ENCODE measurements at places on chromosomes 12 and 14. TPM values are rescaled to one million over a fixed set of nuclear protein-coding genes. Genes with fewer than 3 reads are reported as not detected.

GRCh38 chr14:61544448-61545330, 150.6 kb upstream of the HIF1A start:
- DNase-seq = no peak

DNA sequence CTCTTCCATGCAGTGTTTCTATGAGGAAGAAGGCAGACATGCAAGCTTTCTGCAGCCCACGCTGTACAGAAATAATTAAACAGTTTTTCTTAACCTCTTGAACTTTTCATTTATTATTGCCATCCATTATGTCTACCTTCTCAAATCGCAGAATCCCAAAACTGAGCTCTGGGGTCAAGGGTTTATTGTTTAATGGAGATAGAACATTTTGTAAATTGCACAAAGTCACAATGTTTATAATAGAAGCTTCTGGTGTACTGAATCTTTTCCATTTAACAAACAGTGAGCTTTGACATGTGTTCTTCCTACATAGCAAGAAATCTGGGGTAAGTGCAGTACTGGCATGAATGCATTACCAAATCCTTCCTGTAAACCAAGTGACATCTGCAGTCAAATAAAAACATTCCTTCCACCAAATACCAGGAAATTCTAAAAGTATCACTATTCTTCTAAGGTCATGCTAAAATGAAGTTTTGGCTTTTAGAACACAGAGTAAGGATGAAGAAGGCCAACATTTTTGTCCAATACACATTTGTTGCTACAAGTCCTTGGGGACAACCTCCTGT, 385.3 kb upstream of the DDHD1 start:
- no peak for DNase-seq

DNA sequence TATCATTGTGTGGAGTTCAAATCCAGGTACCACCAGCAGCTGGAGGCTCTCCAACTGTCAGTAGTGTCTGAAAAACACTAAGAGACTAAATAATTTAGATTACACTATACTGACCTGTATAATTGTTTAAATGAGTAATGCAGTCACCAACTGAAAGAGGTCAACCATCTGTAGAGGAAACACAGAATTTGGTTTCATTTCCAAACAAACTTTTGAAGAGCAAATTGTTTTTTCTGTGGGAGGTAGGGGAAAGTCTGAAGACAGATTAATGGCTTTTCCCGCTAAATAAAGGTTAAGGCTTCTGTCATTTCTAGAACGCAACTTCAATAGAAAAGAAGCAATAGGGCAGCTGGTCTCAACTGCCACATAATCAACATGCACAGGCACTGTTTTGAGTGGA, 462.6 kb downstream of the PRKD1 start:
- no peak for DNase-seq

GRCh38 chr14:29077916-29078315, 311.3 kb downstream of the FOXG1 start:
- DNase-seq = no peak

GRCh38 chr12:39803151-39803550, 183.5 kb upstream of the ABCD2 start:
- no peak for DNase-seq

DNA sequence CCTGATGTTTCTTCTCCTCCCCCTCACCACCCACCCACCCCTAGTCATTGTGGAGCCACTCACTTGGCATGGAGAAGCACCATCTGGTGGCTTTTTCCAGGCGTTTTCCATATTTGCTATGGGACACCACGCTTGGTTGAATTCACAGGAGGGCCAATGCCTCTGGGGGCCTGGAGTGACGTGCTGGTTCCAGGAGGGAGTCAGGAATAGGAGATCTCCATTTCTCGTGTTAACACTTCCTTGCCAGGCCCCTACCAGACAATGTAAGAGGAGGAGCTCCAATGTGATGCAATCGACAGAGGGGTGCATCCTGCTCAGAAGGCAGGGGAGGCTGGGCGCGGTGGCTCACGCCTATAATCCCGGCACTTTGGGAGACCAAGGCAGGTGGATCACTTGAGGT, 21.6 kb upstream of the TESC start:
- no peak for DNase-seq

- no peak for DNase-seq
Observed at GRCh38 chr14:67486890-67487289, 1.6 kb downstream of the TMEM229B start.

DNA sequence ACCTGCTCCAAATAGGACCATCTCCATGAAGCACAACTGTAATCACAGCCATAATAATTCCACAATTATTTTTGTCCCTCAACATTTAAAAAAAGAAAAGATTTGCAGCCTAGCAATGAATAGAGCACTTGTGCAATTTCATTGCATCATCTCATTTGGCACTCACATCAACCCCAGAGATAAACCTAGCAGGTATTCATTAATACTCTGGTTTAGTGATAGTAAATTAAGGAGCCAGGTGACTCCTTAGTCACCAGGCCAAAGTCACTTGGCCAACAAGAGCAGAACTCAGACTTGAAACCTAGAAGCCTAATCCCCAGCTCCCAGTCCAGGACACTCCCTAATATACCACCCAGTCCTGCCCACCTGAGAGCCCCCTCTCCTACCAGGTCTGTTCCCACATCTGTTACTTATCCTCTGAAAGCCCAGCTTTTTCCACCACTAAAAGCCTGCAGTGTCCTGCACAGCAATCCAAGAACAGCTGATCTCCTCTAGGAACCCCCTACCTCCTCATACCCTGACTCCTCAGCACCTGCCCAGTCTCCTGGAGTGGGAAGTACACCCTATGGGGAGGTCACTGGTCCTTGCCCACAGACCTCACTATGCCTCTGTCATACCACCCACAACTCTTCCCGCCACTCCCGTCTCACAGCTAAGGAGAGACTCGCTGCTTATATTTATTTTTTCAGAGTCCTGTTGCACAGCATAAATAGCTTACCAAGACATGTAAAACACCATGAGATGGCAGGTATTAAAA, 22.1 kb downstream of the OR10P1 start:
- no peak for DNase-seq

DNA sequence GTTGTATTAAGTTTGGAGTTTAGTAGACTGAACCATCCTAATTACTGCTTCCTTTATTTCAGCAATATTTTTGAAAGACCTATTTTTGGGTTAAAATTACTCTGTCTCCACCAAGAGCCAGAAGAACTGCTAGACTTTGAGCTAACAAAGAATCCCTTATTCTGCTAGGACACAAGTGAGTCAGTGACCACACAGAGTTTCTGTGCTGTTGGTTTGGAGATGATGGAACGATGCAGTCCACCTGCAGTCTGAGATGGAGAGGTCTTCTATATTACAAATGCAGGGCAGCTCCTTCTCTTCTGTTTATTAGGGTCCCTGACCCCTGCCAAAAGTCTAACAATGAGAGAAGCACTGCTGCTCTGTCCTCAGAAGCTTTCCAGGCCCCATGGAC, 6.7 kb upstream of the STXBP6 start:
- no peak for DNase-seq

GRCh38 chr14:34137001-34137745, 186.3 kb upstream of the EGLN3 start:
- no peak for DNase-seq

- peak; percentile 77 for DNase-seq
Observed at GRCh38 chr14:49687942-49688700, at the start of gene POLE2. Gene POLE2, minus strand, starts transcription at chr14:49688214. Its CDS starts 11 bp downstream, at chr14:49688203.

- peak; percentile 59 for DNase-seq
Observed at GRCh38 chr12:38904537-38905479, 583 bp downstream of the CPNE8 start.

DNA sequence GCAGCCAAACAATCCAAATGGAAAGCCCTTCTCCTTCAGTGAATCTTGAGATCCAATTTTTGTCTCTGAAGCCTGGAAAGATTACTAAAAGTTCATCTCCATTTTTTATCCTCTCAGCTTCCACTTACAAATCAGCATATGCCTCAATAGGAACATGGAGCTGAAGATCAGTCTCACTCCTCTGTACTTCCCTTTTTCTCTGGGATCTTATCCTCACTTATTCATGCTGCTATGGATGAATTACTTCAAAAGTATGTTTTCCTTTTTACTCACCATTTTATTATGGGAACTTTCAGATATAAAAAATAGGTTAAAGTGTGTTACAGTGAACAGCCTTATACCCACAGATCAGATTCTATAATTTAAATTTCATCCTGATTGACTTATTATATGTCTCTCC, 14.4 kb upstream of the NTF3 start:
- DNase-seq = no peak

The FGF23 gene
- total RNA-seq = not detected

The SIX1 gene
- total RNA-seq = not detected

The KLRG1 gene
- 4.4 TPM for total RNA-seq

The HELB gene
- 43.3 TPM for total RNA-seq

All from activated CD4-positive, alpha-beta T cell treated with anti-CD3 and anti-CD28 coated beads, Interleukin-2, amount 10 ng/mL, durations not matched to agents 7 days and 5 days (primary cell).